ENCODE measurements at places on chromosomes 4 and X. TPM values are rescaled to one million over a fixed set of nuclear protein-coding genes. Genes with fewer than 3 reads are reported as not detected.

Gene FGF5
- 2.8 TPM for total RNA-seq

Gene GABRB1
- not detected for total RNA-seq

Gene UGT2A2
- total RNA-seq: not detected

Gene DCAF4L1
- total RNA-seq: under 0.01 TPM

Gene XK
- total RNA-seq: not detected

Gene NLGN4X
- total RNA-seq: 5.3 TPM

Gene COL25A1
- 0.66 TPM for total RNA-seq

Gene COX7B
- total RNA-seq: 212 TPM

Gene UBE2A
- total RNA-seq: 37.9 TPM

Gene RUFY3
- 37.5 TPM for total RNA-seq

Gene FAAH2
- 0.14 TPM for total RNA-seq

Gene UCP1
- total RNA-seq: not detected

Gene FANCB
- total RNA-seq: 2.6 TPM

Data from placental pericyte (primary cell).